Activated CD4-positive, CD25-positive, alpha-beta regulatory T cell (primary cell): ENCODE measurements at places on chromosomes 5 and 9.

- no peak for DNase-seq
Measured at GRCh38 chr5:54653956-54654614, 136.5 kb downstream of the SNX18 start.

GRCh38 chr5:136275601-136276000 lies 82.6 kb upstream of the SMIM32 start:
- DNase-seq: no peak

DNA sequence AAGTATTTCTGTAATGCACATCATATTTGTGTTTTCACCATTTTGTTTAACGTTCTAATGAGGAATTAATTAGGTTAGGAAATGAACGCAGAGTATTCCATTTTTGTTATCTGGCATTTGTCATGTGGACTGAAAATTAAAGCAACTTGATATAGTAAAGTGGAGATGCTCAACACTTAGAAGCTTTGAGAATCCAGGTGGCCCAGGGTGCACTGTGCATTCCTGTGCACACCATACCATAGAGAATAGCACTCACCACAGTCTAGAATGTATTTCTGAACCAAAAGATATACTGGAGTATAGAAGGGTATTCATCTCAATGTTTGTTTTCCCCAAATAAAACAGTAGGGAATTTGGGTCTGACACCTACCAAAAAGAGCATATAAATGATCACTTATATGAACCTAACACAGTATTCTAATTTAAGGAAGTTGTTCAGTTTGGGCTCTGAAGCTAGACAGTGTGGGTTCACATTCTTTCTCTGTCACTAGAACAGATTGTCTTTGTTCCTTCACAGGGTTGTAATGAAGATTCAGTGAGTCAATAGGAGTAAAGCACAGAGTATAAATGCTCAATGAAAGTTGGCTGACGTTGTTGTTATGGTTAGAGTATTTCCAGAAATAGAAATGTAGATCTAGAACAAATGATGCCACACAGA lies 125.6 kb upstream of the DMRT1 start:
- DNase-seq: no peak

DNA sequence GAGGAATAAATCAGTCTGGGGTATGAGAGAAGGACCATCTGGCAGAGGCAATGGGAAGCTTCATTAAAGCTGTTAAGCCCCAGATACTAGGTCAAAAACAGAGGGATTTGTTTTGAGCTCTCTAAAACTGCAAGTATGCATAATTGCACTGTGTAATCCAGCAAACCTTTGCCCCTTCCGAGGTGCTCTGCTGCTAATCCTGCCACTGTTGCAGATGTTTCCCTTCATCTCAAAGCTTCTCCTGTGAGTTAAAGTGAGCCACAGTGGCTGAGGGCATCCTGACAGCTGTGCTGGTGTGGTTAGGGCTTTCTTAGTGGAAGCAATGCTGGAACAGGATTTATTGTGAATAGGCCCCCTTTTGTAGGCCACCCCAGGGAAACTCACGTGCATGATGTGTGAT lies 160.3 kb upstream of the TRPC7 start:
- no peak for DNase-seq

- no peak for DNase-seq
Measured at GRCh38 chr5:2013301-2014057, 130.8 kb upstream of the IRX4 start.

- DNase-seq: no peak
Measured at GRCh38 chr5:116510517-116510916, 64.1 kb downstream of the SEMA6A start.

DNA sequence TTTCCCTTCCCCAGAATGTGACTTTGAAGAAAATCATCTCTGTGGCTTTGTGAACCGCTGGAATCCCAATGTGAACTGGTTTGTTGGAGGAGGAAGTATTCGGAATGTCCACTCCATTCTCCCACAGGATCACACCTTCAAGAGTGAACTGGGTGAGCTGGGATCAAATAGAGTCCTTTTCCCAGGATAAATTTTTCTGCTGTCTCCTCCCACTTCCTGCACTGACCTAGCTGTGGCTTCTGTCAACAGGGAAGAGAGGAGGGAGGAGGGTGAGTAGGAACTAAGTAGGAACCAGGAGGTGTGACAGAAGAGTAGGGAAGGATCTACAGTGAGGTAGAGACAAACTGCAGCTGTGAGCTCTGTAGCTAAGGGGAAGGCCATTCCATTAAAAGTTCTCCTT lies 69.3 kb downstream of the MAMDC2 start:
- no peak for DNase-seq

DNA sequence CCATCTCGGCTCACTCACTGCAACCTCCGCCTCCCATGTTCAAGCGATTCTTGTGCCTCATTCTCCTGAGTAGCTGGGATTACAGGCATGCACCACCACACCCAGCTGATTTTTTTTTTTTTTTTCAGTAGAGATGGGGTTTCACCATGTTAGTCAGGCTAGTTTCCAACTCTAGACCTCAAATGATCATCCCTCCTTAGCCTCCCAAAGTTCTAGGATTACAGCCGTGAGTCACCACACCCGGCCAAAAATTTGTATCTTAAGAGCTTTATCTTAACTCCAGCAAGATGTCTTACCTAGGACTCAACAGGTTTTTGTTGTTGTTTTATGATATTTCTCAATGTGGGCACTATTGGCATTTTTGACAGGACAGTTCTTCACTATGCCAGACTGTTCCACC lies 27.9 kb downstream of the LYRM7 start:
- no peak for DNase-seq

- DNase-seq: no peak
Measured at GRCh38 chr9:138112791-138113600, 235.4 kb downstream of the CACNA1B start.

GRCh38 chr9:81661339-81661738 lies 28.0 kb downstream of the TLE1 start:
- no peak for DNase-seq

- no peak for DNase-seq
Measured at GRCh38 chr5:5298841-5299541, 123.5 kb upstream of the ICE1 start.

GRCh38 chr9:16102154-16102553 lies 549.3 kb downstream of the CCDC171 start:
- no peak for DNase-seq

GRCh38 chr9:4774209-4774608 lies 18.5 kb upstream of the RCL1 start:
- no peak for DNase-seq

GRCh38 chr9:21744841-21745240 lies 57.6 kb upstream of the MTAP start:
- DNase-seq: no peak

DNA sequence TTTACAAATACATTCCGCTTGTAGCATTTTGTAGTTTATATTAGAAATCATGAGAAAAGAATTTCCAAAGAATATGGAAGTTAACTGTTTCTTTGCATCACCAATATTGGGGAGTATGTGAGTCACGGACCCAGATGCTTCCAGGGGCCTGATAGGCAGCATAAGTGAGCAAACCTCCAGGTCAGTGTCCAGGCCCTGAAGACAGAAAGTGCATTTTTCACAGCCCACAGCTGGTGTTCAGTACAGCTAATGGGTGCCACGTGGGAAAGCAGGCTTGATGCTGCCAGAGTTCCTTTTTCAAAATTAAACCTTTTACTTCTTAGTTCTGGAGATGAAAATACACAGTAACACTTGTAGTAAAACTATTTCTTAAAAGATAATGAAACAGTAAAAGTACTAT lies 454.4 kb upstream of the ACTBL2 start:
- DNase-seq: no peak

GRCh38 chr9:132559711-132560110 lies 22.7 kb upstream of the BARHL1 start:
- no peak for DNase-seq

GRCh38 chr9:87836951-87837705 lies 45.5 kb upstream of the SPATA31E1 start:
- no peak for DNase-seq

GRCh38 chr9:93650448-93650847 lies 74.1 kb downstream of the PHF2 start:
- no peak for DNase-seq

- DNase-seq: no peak
Measured at GRCh38 chr5:74173241-74173640, 467.3 kb downstream of the ENC1 start.

DNA sequence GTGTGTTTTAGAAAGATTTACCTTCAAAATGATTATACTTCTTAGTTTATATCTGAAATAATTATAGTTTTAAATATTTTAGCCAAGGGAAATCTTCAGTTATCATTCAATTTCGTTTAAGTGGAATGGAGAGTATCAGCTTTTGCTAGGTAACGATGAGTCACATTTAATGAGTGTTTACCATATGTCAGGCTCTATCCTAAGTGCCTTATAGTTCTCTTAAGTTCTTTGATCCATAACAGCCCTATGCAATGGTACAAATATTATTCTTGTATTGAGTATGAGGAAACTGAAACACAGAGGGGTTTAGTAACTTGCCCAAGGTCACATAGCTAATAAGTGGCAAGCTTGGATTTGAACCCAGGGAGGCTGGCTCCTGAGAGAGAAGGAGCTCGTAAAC lies 37.5 kb upstream of the SHB start:
- DNase-seq: no peak

DNA sequence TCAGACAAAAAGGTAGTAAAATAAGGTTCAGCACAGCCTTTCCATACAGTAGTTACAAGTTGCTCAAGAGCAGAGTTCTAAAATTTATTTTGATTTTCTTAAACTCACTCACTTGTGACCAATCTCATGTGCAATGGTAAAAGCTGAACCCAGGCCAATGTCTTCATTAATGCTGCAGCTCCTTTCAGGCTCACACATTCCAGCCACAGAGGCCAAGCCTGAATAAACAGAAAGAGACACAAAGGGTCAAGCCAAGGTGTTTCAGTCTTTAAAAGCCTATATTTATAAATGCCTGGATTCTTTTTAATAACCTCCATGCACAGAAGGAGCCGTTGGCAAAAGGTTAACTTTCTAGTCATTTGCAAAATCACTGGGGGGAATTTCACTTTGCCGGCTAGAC lies 152.5 kb downstream of the ADAMTS6 start:
- no peak for DNase-seq

DNA sequence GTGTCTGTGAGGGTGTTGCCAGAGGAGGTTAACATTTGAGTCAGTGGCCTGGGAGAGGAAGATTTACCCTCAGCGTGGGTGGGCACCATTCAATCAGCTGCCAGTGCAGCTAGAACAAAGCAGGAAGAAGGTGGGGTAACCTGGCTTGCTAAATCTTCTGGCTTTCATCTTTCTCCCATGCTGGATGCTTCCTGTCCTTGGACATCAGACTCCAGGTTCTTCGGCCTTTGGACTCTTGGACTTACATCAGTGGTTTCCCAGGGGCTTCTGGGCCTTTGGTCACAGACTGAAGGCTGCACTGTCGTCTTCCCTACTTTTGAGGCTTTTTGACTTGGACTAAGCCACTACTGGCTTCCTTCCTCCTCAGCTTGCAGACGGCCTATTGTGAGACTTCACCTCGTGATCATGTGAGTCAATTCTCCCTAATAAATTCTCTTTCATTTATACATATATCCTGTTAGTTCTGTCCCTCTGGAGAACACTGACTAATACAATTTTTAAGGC lies 38.1 kb downstream of the PBX3 start:
- no peak for DNase-seq

DNA sequence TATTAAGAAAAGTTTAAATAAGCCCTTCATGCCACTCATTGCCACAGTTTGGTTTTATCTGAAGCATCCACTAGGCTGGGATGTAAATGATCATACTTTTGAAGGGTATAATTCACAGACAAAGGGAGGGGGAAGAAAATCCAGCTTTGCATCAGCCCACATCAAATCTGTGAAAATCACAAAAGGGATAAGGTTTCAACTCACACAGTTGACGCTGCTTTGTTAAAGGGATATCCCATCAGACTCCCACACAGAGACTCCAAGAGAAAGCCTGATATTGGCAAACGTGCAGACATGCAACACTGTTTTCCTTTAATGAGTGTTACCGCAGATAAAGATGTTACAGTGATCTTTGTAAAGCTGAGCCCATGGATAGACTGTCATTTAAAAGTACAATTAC lies 602.9 kb downstream of the TLE1 start:
- no peak for DNase-seq

DNA sequence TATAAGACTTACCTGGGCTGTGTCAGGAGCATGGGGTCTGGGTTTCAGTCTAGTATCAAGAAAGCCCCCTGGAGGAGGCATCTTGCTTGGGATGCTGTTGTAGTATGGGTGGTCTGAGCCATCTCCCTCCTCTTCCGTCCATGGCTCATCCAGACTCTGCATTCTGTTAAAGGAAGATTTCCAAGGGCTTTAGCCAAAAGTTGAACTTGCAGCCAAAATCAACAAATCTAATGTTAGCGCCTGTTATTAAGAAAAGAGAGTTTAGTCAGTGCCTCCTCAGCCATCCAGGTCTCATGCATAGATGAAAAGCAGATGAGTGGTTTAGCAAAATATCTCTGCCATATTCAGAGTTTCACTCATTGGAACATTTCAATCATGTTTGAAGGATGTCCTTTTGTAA lies 55.6 kb downstream of the S1PR3 start:
- no peak for DNase-seq

DNA sequence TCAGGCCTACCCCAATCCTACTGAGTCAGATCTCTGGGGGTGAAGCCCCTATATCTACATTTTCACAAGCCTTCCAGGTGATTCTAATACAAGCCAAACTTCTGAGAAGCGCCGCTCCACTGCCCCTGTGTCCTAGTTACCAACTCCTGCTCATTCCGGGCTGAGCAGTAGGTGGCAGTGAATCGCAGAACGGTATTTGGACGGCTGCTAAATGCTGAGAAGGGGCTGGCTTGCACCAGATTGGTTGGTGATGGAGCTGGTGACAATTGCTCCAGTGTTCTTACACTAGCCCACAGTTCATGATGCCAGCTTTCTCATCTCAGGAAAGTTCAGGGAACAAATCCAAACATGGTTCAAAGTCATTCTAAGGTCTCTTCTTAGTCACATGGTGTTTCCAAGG lies 31.1 kb upstream of the FGF1 start:
- no peak for DNase-seq

DNA sequence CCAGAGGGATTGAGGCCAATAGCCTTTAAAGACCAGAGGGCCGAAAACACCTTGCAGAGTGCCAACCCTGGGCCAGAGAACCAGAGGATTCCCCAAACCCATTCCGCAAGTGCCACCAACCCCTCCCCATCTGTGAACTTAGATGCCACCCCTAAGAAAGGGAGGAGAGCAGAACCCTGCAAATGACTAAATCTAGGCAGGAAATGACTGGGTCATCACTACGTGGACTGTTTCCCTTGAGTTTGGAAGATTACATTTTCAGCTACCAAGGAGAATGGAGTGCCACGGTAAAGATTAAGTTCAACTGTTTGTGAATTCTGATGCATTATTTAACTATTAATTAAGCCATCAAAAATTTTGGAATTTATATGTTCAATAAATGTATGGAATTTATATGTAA lies 142.8 kb downstream of the ENC1 start:
- no peak for DNase-seq
